ENCODE measurements at places on chromosomes 11 and 22.
A peak's percentile ranks its signal among the peaks of the same experiment; 100 is the strongest.

DNA sequence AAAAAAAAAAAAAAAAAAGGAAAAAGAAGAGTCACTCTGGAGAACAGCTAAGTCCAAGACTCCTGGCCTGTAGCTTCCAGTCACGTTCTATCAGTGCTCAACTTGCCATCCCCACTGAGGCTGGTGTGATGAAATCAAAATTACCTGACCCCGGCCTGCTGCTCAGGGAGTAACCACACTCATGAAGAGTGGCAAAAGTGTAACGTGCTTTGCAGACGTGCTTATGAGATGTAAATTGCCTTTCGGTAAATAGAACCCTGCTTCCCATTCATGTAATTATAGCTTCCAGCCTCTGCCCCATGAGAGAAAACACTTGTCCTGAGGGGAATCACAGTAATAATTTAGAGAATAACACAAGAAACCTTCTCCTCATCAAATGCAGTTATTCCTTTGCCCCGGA lies 28.2 kb upstream of the CHKA start:
- peak; percentile 14 for DNase-seq

DNA sequence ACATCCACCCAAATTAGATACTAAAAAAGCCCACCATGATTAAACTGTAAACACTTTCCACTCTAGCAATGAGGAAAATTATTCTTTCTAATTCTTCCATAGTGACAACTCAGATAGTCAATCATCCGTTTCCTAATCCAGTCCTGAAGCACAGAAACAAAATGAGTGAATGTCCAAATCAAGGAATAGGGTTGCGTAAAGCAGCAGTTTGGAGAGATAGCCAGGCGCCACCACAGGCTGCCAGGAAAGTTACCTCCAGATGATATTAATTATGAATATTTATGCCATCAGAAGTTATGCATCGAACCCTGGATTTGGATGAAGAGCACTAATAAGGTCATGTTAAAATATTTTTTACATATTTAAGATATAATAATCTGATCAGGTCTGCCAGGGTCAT lies 63.2 kb downstream of the ETS1 start:
- no peak for DNase-seq

DNA sequence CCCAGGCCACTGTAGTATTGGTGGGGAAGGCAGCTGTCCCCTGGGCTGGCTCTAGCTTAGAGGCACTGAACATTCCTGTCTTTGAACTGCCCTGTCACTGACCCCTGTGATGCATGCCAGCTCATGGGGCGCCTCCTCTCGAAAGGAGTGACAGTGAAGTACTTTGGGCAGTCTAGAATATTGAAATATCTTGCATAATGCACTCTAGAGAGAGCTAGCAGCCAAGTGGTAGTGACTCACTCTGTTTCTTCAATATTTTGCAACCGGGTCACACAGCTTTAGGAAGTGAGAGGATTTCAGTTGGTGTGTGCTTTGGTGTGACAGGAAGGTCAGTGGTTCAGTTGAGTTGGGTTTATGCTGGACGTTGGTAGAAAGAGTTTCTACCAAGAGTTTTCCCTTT lies 35.5 kb upstream of the ST14 start:
- DNase-seq, result no peak

DNA sequence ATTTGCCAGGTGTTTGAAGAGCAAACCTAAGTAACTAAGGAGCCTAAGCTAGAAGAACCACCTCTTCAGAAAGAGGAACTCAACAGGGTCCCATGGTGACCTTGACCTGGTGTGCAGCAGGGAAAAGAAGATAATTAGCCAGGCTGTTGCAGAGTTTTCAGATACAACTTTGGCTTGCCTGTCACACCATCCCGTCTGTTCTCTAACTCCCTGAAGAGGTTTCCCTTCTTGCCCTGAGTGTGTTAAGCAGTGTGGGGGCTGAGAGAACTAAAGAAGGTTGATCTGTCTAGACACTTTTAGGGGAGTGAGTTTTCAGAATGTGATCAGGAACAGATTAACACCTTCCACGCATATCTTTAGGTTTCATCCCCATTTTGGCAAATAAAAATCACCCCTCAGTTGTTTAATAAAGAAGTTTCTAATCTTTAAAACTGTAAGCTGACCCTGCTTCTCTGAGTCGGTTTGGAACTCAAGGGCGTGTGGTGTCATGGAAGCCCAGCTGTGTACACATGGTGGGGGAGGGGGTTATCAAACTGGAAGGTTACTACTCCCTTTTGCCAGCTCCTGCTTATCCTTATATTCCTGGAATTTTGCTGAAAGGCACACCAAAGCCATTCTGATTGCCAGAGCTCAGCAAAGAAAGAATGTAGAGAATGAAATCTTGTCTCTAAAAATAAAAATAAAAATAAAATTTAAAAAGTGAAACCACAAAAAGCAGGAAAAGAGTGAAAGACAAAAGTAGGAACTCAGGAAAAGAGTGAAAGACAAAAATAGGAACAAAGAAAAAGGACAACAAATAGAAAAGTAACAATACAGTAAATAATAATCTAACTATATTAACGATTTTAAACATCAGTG lies 70.2 kb downstream of the DBX1 start:
- no peak for DNase-seq

- DNase-seq, result no peak
These were observed 32.5 kb downstream of the AHNAK start for GRCh38 chr11:62514151-62514550.

GRCh38 chr11:129814244-129815014 lies 1.2 kb upstream of the TMEM45B start:
- DNase-seq, result no peak

GRCh38 chr22:37431801-37432707 lies 4.8 kb upstream of the ELFN2 start:
- no peak for DNase-seq

- no peak for DNase-seq
These were observed 9.6 kb upstream of the SYT8 start for GRCh38 chr11:1825039-1825740.

DNA sequence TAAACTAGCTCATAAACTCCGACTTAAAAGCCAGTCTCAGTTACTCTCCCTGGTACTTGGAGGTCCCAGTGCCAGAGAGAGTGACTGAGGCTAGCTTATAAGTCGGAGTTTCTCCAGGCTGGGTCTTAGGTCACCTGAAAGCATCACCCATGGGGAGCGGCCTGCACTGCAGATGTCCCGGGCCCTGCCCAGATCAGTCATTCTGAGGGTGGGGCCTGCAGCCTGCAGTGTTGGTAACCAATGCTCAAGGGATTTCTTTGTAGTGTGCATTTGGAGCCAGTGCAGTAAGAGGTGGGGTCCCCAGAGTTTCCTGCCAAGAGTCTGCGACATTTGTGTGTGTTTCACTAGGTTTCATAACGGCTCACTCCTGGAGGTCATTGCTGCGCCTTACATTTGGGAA lies 14.8 kb downstream of the TAB1 start:
- no peak for DNase-seq

- peak; percentile 33 for DNase-seq
These were observed 11.7 kb downstream of the TECTA start for GRCh38 chr11:121112498-121113455.

DNA sequence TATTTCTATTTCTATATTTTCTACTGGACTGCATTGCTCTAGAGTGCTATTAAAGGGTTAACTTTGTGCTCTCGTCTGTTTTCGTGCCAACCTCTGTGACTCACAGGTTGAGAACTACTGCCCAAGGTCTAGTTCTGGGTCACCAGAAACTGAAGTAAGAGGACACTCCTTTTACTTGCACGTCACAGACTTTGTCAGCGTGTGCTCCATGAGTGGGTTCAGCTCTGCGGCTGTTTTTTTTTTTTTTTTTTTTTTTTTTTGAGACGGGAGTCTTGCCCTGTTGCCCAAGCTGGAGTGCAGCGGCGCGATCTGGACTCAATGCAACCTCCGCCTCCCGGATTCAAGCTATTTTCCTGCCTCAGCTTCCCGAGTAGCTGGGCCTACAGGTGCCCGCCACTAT lies 49.8 kb downstream of the CLMP start:
- DNase-seq, result no peak

DNA sequence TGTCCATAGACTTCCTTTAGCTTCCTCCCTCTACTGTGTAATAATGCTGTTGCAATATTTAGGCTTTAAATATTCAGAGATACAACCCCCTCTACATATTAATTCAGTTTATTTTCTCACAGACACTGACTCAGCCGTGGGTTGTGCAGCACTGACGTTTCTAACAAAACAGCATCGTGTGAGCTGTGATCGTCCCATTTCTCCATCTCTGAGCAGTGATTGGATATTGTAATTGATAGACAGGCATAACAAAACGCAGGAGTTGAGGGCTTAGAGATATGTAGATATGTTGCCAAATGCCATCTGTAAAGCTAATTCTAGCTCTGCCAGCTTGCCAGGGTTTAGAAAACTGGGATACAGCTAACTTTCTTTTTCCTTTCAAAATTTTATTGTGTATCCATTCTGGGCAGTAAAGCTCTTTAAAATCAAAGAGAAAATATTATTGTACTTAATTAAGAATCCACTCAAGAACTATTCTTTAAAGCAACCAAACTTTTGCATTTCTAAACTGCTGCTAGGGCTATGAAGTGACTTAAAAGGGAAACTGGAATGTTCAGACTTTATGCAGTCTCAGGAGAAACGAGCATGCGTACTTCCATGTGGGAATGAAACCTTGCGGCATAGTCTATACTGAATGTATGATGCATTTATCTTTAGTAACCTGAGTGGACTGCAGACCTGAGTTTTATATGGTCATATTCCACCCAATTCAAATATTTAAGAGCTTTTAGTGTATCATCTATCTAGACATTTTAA lies 22.7 kb downstream of the BTBD10 start:
- DNase-seq, result no peak

DNA sequence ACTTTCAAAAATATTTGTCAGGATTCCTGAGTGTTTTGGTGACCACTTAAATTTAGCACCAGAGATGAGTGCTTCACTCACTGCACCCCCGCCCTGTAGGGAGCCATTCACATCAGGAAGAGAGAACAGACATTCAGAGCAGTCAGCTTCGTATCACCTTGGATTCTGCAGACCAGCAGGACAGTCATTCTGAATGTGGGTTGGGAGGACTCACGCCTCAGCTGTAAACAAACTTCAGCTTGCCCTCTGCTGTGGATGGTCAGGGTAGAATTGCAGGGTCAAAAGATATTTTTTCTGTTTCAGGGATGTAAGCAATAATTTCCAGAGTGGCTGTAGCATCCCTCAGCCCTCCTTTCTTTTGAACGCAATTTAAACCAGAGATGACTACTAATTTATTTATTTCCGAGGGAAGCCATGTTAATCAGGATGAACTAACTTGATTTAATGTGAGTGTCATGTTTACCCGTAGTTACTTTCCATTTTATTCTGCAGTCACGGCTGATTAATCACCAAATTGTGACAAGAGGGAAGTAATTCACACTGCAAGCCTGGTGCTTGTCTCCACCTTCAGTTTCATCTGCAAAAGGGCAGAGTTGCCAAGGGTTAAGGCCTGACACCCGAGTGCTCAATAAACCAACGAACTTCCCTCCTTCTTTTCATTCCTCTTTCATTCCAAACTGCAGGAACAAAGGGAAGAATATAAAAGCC lies 174.2 kb upstream of the DDI1 start:
- no peak for DNase-seq

- no peak for DNase-seq
These were observed 19.3 kb upstream of the SHISAL1 start for GRCh38 chr22:44331881-44332714.

DNA sequence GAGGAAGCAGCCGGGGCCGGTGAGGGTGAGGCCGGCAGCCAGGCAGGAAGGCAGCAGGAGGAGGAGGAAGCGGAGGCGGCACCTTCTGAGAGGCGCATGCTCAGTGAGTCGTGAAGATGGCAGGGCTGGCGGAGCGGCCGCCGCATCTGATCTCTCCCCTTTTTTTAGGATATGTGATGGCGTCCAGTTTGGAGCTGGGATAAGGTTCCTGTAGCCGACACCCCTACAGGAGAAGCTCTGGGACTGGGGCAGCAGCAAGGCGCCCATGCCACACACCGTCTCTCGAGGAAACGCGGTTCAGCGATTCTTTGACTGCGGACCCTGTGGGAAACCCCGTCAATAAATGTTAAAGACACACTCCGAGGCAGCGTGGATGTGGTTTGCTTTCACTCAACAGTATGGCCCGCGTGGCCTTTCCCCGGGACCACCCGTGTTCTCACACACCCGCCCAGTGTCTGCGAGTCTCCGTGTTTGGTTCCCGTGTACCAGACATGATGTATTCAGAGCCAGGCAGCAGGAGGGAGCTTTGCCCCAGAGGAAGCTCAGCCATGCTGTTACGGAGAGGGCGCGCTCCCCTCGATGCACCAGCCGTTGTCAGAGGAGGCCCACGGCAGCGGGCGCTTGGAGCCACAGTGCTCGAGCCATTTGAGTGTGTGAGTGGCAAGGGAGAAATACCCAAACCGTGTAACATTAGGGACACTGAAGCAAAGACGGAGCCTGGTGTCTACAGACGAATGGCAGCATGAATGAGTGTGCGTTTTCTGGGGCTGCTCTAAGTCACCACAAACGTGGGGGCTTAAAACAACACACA lies 27.7 kb upstream of the PARVB start:
- DNase-seq, result no peak

DNA sequence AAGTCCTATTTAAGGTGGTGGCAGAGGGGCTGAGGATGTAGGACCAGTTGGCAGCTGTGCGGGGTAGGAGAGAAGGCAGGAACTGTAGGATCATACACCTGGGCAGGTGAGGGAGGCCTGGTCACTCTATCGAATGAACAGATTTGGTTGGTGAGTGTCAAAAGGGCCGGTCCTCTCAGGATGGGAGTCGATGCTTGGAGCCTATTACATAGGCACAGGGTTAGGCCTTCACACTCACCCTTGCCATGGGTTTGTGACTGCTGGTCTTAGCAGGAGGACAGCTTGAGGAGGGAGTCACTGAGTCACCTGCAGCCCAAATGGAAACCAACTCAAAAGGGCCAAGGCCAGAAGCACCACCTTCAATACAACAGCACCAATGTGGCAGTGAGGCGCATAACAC lies 80.2 kb upstream of the NARS2 start:
- DNase-seq, result no peak

GRCh38 chr11:99370549-99371216 lies 349.9 kb downstream of the CNTN5 start:
- DNase-seq, result peak; percentile 56

DNA sequence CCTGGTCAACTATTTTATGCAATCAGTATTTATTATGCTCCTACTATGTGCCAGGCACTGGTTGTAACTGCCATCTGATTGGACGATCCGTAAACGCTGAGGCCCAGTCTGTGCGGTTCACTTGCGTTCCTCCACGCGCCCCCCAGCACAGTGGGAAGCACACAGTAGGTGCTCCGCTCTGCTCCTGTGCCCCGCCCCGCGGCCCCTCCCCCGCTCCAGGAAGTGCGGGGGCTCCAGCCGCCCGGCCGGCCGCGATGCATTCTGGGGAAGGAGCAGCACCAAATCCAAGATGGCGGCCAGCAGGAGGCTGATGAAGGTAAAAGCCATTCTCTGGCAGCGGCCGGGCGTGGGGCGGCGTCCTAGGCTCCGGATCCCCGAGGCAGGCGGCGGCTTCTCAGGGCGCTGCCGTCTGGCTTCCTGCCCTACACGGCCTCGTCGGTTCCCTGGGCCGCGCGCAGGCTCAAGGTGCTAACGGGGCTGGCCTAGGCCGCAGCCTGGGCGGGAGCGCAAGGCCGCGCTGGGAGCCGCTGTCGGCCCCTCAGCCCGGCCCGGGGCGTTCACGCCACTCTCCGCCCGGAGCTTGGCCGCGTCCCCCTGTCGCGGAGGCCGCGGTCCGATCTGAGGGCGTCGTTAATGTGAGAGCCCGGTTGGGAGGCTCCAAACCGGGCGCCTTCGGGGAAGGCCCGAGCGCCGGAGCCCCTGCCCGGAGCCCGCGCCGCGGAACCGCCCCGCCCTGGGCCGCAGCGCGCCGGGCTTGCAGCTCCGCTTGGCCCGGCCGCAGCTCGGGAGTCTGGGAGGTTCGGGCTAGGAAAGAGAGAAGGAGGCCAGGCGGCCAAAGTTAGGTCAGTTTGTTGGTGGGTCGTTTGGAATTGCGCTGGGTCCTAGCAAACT lies at the start of gene UBE2L3:
TSS of gene UBE2L3 (plus strand) at position 259 of the 891 bp plus-strand sequence. CDS start at position 290, 31 bp downstream.
- DNase-seq, result peak; percentile 1

Measured in NCI-H2081 treated with DMSO at 0.1 percent for 48 hours (cell line).